ENCODE measurements at places on chromosomes 4 and X. TPM values are rescaled to one million over a fixed set of nuclear protein-coding genes. Genes with fewer than 3 reads are reported as not detected.

DNA sequence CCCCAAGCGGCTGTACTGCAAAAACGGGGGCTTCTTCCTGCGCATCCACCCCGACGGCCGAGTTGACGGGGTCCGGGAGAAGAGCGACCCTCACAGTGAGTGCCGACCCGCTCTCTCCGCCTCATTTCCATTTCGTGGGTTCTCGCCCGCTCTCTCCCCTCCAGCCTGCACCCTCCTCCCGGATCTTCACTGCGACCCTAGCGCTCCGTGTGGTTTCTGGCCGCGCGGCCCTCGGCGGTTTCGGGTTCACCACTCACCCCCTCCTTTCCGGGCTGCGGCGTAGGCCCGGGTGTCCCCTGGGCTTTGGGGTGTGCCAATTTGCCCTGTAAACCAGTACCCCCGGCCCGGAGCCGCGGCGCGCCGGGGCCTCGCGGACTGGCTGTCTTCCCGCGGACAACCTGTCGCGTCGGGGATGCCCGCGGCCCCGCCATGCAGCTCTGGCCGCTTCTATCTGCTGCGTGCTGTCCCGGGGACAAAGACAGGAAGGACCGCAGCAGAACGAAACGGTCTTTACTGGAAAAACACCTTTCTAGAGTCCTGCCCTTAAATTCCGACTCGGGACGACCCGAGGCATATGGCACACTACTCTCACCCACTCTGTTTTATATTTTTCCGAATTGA lies 737 bp downstream of the FGF2 start:
- DNase-seq = peak; percentile 35

DNA sequence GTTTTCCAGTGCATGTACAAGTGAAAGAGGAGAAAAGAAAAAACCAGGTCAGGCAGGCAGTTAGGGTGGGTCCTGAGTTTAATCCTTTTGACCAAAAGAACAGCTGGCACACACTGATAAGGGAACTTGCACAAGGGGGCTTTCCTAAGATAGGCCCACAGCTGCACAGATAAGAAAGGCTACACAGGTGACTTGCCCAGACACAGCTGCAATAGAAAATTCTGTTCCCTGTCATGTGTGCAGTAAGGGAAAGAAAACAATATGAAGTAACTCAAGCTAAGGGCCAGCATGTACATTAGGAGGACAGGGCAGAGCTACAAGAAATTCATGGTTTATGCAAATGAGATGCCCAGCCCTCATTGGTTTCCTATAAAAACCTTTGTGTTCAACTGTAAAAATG lies 32.9 kb downstream of the LUZP4 start:
- no peak for DNase-seq

GRCh38 chr4:170526471-170526870 lies 436.7 kb upstream of the AADAT start:
- no peak for DNase-seq

DNA sequence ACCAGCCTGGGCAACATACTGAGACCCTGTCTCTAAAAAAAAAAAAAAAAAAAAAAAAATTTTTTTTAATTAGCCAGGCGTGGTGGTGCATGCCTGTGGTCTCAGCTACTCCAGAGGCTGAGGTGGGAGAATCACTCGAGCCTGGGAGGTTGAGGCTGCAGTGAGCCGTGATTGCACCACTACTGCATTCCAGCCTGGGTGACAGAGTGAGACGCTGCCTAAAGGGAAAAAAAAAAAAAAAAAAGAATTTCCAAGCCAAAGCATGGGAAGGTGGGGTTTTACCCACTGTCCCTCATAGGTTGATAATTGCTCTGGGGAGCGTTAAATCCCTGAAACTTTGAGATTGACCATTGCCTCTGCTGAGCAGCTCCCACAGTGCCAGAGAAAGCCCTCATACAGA lies 427.5 kb downstream of the BCOR start:
- no peak for DNase-seq

DNA sequence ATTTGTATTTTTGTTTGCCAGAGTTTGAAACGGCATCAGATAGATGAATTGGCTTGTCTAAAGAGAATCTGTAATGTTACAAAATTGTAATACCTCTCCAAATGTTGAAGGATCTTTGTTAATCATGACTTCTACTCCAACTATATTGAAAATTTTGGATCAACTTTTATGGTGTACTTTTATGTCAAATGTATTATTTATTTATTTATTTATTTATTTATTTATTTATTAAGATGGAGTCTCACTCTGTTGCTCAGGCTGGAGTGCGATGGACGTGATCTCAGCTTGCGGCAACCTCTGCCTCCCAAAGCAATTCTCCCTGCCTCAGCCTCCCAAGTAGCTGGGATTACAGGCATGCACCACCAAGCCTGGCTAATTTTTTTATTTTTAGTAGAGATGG lies 36.0 kb downstream of the RPA4 start:
- DNase-seq = no peak

DNA sequence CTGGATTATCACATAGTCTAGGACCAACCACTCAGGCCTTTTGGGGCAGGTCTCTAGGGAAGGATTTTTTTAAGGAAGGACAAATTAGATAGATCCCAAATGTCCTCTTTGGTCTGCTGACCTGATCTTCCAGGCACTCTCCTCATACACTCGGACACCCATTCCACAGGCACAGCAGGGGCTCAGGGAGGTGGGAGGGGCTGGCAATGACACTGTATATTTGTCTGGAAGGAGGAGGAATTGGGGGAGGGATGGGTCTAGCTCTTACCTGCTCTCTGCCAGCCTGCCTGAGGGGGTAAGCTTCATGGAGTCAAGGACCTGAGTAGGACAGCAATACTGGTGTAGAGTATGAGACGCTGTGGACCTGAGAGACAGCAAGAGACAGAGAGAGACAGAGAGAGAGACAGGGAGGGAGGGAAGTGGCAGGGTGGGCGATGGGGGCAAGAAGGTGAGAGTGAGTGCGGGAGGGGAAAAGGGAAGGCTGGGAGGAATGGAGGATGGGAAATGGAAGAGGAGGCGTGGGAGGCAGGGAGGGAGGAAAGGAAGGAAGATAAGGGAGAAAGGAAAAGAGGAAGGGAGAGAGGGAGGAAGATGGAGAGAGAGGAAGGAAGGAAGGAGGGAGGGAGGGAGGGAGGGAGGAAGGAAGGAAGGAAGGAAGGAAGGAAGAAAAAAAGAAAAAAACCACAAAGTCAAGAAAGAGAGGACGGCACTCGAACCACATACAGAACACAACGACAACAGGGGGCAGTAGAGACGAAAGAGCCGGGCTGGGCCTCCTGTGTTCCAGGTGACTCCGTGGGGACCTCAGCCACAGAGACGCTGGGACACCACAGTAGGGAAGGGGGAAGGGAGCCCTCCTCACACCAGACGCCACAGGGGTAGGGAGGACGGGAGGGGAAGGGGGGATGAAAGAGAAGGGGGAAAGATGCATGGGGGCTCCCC lies 1.8 kb downstream of the IQSEC2 start:
- DNase-seq = no peak

- DNase-seq = no peak
Measured at GRCh38 chr4:138161351-138161750, 80.8 kb downstream of the SLC7A11 start.

DNA sequence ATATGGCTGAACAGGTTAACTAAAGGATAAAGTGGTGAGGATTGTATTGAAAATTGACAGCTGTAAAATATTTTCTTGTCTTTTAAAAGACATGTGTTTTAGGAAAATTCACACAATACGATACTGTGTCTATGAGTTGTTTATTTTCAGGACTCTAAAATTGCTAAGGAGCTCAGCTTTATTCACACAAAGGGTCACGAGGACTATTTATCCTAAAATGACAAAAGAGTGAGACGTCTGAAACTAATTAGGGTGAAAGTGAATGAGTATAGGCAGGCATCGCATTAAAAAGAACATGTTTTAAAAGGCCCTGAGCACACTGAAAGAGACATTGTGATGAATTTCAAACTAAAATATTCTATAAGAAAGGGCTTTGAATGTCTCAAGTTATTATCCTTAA lies 304.7 kb downstream of the SH2D1A start:
- DNase-seq = no peak

DNA sequence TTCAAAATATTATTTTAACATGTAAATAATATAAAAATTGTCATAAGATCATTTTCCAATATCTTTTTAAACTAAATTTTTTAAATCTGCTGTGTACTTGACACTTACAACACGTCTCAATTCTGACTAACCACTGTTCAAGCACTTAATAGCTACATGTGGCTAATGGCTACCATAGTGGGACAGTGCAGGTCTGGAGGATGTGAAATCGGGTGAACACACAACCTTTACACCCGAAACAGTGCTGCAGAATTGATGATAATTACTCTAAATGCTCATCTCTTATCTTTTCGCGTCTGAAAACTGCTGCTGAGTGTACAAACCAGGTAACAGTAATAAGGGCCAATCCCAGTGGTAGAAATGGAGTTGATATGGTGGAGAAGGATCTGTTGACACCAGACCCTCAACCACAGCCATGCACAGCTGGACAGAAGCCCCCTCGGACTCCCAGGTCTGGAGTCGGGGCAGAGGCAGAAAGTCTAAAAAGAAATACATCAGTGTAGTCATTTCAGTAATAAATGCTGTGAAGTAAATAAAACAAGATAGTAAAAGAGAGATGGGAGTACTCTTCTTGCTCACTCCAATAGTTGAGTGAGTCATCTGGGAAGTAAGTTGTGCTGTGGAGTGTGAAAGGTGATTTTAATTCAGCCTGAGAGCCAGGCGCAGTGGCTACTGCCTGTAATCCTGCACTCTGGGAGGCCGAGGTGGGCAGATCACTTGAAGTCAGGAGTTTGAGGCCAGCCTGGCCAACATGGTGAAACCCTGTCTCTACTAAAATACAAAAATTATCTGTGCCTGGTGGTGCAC lies 150.0 kb downstream of the CBR4 start:
- DNase-seq = no peak

DNA sequence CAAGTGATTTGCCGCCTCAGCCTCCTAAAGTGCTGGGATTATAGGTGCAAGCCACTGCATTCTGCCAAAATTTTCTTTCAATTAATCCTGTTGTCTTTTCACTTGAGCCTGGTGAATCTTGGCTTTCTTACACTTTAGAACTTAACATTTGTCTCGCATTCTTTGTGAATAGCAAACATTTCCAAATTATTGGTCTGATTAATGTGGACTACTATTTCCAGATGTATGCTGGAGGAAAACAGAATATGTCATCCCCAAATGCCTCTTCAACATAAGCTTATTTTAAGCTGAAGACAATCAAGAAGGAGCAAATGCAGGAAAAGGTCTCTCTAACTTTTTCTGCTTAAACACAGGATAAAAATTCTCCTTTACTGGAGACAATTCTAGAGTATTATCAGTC lies 233.4 kb downstream of the PPP4R3C start:
- no peak for DNase-seq

- no peak for DNase-seq
Measured at GRCh38 chr4:102352781-102353180, 7.5 kb upstream of the SLC39A8 start.

DNA sequence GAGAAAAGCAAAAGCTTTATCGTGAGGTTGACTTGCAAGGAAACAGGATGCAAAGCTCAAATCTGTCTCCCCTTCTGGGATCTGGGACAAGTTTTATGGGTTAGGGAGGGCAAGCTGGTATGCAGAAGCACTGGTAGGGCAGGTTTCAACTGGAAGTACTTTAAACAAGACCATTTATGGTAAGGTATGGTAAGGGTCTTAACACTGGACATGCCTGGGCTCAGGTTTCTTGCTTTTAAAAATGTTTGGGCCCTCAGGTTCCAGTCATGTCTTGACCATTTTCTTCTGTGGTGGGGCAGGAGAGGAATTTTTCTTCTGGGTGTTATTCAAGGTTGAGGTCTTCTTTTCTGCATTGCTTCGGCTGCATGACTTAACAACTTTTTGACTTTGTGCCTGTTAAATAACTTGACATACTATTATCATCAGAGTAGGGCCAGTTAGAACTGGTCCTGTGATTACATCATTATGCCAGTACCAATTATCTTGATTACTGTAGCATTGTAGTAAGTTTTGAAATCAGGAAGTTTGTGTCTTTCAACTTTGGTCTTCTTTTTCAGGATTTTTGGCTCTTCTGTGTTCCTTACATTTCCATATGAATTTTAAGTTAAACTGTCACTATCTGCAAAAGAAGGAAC lies 33.7 kb downstream of the CD38 start:
- DNase-seq = no peak

DNA sequence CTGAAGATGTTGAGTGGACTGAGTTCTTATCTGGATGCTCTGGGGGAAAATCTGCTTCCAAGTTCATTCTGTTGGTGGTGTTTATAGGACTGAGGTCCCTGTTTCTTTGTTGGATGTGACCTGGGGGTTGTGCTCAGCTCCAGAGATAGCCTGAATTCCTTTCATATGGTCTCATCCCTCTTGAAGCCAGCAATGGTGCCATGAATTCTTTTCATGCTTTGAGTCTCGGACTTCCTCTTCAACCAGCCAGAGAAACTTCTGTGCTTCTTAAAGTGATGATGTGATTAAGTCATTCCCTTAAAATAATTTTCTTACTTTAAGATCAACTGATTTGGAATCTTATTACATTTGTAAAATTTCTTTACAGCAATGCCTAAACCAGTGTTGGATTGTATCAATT lies 233.8 kb upstream of the UGT8 start:
- DNase-seq = no peak

GRCh38 chrX:121036137-121036536 lies 11.3 kb upstream of the GLUD2 start:
- DNase-seq = no peak

DNA sequence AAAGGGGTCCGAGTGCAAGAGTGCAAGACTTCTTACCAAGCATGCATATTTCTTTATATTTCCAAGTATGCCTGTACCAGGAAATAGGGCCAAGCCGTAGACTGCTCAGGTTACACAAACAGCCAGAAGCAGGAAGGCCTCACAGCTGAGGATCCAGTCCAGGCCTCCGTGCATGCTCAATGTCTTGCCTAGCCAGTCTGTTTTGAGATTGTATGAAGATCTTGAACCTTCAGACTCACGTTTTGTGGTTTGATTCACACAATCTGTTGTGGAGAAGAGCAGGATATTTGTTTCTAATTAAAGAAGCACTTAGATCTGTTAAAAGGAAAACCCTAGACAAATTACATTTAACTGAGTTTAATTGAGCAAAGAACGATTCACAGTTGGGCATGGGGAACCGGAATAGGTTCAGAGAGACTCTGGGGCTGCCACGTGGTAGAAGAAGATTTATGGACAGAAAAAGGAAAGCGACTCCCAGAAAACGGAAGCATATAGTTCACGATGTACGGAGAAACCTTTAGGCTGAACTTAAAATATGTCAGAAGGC lies 1.2 kb downstream of the MGST2 start:
- no peak for DNase-seq

DNA sequence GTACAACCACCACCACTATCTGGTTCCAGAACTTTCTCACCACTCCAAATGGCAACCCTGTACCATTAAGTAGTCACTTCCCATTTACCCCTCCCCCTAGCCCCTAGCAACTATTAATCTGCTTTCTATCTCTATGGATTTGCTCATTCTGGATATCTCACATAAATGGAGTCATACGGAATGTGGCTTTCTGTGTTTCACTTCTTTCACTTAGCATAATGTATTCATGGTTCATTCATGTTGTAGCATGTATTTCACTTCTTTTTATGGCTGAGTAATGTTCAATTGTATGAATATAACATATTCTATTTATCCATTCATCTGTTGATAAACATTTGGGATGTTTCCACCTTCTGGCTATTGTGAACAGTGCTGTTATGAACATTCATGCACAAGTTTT lies 104.7 kb downstream of the AMMECR1 start:
- no peak for DNase-seq

Gene GABRG1
- 0.14 TPM for polyA plus RNA-seq

Gene CXCL3
- 0.09 TPM for polyA plus RNA-seq

Gene GLUD2
- 5.2 TPM for polyA plus RNA-seq

Gene DDX53
- polyA plus RNA-seq = not detected

Gene JCHAIN
- polyA plus RNA-seq = 0.54 TPM

Gene DUSP21
- polyA plus RNA-seq = not detected

Gene P2RY8
- 1.2 TPM for polyA plus RNA-seq

Gene PDCL2
- polyA plus RNA-seq = not detected
